Stimulated activated CD4-positive, alpha-beta T cell treated with anti-CD3 and anti-CD28 coated beads, Interleukin-15, amount 100 ng/mL, for 24 hours (primary cell): ENCODE measurements at places on chromosomes 5 and 9.

GRCh38 chr9:86665416-86665815 lies 281.9 kb downstream of the GAS1 start:
- no peak for DNase-seq

DNA sequence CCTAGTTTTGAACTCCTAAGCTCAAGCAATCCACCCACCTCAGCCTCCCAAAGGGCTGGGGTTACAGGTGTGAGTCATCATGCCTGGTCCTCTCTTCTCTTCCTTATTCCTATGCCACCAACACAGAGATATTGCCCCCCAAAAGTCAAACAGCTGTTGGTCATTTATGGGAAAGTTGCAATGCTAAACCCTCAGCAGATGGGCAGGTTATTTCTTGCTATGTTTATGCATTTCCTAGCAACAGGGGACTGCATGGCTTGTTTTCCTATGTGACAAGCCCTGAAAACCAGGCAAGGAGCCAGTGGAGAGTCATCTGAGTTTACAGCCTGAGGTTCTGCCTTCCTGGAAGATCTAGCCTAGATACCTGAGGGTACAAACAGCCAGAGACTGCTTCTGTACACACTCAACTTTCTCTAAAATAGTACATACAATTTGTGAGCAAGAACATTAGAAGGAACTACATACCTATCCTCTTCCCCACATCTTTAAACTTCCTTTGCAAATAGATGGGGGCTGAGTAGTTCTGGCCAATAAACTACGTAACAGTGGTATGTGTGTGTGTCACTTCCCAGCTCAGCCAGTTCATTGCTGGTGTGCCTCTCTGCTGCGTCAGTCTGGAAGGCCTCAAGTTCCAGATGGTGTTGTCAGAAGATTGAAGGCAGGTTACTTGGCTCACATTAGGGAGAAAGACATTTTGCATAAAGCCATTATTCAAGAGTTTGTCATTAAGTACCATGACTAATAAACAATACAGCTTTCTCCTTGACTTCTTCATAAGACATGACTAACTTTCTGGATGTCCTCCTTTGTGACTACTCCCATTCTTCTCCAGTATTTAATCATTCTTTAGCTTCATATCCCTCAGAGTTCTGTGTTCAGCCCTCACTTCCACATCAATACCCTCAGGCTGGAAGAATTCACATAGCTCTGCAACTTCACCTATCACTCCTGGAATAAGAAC lies 65.3 kb downstream of the CSNK1A1 start:
- no peak for DNase-seq

GRCh38 chr9:133974631-133975341 lies 17.3 kb downstream of the VAV2 start:
- DNase-seq = no peak

DNA sequence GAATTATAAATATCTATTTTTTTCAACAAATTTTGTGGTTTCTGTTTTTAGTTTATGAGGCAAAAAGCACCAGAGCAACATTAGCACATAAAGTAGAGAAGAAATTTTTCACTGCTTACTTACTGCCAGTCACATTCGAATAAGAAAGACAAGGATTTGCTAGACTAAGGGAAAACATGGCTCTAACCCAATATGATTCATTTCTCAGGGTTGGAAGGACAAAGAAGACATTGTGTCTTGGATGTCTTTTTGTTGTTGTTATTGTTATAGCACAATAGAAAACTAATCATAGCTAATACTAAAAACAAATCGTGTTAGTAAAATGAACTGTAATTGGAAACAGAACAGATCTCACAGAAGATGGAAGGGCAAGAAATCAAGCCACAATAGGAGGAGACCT lies 90.9 kb upstream of the SLCO6A1 start:
- DNase-seq = no peak

- DNase-seq = no peak
Observed at GRCh38 chr5:15322421-15322820, 177.6 kb upstream of the FBXL7 start.

- no peak for DNase-seq
Observed at GRCh38 chr5:11182441-11183080, 421.5 kb upstream of the DAP start.

- DNase-seq = no peak
Observed at GRCh38 chr9:121207371-121207940, 5.8 kb upstream of the RAB14 start.

DNA sequence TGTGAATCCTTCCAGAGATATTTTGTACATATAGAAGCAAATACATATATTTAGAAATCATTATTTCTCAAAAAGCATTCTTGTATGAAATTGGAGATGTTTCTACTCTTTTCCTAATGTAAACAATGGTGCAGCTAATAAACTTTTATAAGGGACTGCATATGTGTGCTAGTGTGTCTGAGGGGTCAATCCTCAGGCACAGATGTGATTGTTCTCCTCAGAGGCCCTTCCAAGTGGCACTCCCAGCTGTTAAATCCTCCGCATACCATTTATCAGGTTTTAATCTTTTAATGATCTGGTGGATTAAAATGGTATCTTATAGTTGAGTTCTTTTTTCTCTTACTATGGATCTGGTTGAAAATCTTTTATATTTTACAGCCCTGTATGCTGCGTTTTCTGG lies 5.6 kb upstream of the OMD start:
- no peak for DNase-seq

- no peak for DNase-seq
Observed at GRCh38 chr5:136242136-136242535, 49.2 kb upstream of the SMIM32 start.

- no peak for DNase-seq
Observed at GRCh38 chr5:62168506-62169281, 137.3 kb upstream of the KIF2A start.

DNA sequence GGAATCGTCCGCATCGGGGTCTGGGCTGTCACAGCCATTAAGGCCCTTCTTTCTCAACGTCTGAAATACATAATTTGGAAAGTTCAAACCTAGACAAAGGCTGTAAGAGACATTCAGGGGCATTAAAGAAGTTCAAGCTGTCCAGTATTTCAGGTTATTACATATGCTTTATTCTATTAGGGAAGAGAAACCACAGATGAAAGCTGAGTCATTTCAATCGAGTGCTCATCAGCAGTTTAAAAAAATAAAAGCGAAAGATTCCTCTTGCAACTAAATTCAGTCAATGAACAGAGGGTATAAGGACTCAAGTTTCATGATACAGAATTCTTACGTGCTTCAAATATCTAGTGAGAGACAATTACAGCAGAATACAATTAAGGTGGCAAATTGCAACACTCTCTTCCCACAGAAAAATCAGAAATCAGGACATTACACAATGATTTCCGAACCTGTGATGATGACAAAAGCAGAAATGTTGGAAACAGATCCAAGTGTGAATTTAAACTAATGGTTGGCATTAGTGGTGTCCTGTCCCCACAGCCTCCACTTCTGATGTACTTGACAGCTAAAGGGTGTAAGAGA lies 121.6 kb downstream of the MEF2C start:
- no peak for DNase-seq

- peak; percentile 37 for DNase-seq
Observed at GRCh38 chr9:124776954-124777648, at the start of gene OLFML2A. TSS of gene OLFML2A (plus strand) at chr9:124777133. CDS start at chr9:124777271, 138 bp downstream.

- no peak for DNase-seq
Observed at GRCh38 chr5:61407706-61408270, 75.7 kb downstream of the ZSWIM6 start.

- DNase-seq = no peak
Observed at GRCh38 chr9:128043467-128043868, 23.7 kb downstream of the NAIF1 start.

DNA sequence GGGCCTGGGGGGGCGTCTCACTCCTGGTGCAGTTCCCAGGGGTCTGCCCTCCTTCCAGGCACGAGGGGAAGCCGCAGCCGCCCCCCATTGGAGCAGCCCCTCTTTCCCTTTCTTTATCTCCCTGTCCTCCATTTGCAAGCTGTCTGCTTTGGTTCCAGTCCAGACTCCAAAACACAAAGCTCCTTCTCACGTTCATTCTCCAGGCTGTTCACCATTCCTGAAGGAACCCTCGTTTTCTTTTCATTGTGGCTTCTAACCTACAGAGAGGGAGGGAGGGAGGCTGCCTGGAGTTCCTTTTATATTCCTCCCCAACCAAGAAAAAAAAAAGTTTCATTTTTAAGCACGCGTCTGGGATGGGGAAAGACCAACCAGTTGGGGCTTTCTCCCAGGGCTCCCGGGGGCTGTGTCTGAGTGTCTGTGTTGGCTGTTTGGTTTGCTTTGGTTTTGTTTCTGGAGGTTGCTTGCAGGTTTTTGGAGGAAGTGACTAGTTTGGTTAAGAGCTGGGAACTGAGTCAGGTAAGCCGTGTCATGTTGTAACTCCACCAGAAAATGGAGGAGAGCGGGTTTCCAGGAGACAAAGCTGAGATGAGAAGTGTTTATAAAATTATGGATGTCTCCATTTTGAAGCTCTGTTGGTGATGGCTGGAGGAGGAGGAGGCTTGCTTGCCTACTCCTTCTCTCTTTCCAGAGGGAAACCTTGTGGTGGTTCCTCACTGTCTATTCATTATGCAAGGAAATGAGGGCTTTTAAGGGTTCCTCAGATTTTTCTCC lies 1.6 kb downstream of the ZNF462 start:
- no peak for DNase-seq

DNA sequence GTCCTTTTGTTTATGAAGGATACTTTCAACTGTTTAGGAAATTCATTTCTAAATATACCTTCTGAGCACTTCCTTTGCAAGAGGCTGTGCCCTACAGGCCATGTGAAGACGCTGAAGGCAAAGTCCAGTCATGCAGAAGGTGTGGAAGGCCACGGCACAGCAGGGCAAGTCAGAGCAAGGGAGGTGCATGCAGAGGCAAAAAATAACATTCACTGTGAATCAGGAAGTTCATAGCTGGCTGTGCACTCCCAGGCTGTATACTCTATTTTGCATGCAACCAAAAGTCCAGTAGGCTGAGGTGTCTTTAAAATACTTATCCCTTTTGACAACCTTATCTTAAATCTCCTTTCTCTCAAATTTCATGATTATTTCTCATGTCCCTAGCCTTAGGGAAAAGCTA lies 50.3 kb downstream of the GNAQ start:
- no peak for DNase-seq

DNA sequence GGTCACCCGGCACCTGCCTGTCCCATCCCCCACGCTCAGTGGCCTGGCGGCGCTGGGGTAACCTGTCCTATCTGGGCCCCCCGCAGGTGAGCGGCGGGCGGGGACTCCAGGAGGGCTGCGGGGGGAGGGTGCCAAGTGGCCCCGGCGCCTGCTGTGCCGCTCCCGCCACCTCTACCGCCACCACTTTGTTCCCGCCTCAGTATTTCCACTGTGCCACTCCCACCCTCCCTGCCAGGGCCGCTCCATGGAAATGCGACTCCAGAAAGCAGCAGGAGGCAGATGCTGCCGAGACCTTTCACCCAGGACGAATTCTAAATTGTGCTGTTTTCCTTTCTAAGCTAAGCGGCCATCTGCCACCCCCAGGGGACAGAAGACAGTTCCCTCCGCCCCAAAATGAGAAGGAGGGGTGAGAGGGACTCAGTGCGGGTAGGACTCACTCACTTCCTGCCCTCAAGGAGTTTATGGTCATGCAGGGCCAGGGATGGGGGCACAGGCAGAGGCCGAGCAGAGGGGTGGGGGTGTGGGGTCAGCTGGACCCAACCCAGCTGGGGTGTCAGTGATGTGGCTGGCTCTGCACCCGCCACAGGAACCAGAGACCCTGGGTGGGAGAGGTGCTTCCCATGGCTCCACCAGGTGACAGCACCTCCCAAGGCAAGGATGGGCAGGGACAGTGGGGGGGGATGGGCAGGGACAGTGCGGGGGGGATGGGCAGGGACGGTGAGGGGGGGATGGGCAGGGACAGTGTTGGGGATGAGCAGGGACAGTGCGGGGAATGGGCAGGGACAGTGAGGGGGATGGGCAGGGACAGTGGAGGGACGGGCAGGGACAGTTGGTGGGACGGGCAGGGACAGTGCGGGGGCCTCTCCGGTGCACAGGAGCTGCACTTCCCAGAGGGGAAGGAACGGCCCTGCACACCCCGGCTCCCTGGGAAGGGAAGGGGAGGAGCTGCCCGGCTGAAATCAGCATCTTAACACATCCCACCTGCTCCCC lies 17.8 kb downstream of the NOTCH1 start:
- DNase-seq = no peak

- DNase-seq = no peak
Observed at GRCh38 chr9:36987891-36988290, 46.2 kb downstream of the PAX5 start.

DNA sequence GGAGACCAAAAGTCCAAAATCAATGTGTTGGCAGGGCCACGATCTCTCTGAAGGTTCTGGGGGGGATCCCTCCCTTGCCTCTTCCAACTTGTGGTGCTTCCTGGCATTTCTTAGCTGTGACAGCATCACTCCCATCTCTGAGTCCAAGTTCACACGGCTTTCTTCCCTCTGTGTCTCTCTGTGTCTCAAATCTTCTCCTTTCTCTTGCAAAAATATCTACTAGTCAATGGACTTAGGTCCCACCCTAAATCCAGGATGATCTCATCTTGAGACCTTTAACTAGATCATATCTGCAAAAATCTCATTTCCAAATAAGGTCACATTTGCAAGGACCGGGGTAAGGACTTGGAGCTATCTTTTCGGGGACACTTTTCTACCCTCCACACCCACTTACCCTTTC lies 186.1 kb downstream of the HSD17B3 start:
- no peak for DNase-seq

- DNase-seq = no peak
Observed at GRCh38 chr9:106207298-106207697, 513.0 kb downstream of the TMEM38B start.

- DNase-seq = no peak
Observed at GRCh38 chr5:178396796-178397720, 164.5 kb upstream of the PHYKPL start.

DNA sequence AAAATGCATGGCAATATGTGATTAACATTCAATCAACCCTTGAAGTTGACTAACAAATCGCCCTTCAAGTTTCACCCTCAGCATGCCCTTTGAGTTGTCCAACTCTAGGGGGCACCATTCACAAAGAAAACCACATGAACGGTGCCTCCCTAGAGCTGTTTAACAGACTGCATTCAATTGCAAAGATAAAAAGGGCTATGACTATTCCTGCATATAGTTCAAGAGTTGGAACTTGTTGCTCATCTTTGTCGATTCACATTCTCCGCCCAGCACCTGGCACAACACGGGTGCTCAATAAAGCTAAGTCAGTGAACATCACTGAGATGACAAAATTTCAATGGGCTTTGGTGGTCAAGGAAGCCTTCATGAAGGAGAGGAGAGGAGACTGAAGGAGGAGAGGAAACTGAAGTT lies 69.6 kb upstream of the SLC30A5 start:
- DNase-seq = peak; percentile 9

DNA sequence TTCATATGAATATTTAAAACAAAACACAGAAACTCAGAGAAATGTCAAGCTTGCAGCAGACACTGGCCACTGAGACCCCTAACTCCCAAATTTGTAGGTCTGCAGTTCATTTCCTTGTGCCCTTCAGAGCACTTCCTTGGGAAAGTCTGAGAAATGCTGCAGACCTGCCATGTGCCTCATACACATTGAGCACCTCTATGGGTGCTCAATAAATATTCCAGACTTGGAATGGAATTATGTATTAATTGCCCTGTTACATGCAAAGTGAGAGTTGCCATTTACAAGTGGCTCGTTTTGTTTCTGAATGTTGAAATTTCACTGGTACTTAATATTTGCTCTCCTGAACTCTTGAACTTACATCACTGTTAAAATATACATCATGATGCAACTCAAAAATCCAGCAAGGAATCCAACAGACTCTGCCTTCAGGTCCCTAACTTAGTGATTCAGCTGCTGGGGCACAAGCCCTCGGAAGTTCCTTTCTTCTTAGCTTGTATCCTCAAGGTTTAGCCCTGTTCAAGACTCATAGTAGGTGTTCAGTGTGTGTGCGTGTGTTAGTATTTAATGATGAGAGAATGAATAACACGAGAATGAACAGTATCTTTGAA lies 90.6 kb downstream of the PTCD2 start:
- DNase-seq = no peak
